Effector CD4-positive, alpha-beta T cell (primary cell): ENCODE measurements at places on chromosomes 16 and 17.

GRCh38 chr17:79977708-79978547 is 57.7 kb downstream of the TBC1D16 start:
- DNase-seq: no peak

GRCh38 chr17:57722704-57723043 is 22.4 kb downstream of the CCDC182 start:
- DNase-seq: no peak

DNA sequence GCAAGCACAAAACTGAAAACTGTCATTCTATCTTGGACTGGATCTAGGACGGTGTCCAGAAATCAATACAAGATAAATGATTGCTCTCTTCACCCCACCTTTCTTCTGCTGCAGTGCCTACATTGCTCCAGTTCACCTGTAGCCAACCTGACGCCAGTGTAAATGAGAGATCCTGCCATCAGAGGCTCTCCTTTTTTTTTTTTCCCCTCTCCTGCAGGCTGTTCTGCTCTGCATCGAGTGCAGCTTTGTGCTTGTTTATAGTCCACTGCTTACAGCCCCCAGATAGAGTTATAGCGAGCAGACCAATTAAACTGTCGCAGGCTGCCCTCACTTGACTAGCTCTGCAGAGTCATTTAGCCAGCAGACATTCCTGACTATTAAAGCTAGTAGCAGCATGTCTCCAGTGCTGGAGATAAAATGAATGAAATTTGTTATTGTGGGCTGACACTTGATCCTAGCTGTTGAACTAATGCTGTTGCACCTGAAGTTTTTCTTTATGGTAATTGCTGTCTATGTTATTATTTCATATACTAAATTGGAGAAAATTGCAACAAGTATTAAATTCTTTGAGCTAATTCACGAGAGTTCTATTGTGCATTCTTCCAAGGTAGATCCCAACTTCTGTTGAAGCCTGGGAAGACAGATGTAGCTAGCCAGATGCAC is 257.1 kb downstream of the FTO start:
- DNase-seq: no peak

GRCh38 chr16:57091200-57091974 is 996 bp upstream of the CPNE2 start:
- no peak for DNase-seq

DNA sequence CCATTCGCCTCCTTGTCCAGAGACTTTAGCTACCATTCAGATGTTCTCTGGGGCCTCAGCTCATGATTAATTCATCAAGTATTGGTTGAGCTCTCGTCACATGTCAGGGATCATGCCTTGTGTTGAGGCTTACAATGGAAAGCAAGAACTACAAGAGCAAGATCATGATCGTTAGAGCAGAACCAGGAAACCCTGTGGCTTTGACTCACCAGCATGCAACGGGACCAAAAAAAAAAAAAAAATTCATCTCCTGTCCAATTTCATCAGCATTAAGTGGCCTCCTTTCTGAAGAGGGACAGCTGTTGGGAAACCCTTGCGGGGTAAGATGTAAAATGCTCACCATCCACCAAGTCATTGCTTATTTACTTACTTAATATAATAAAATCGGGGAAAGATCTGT is 12.1 kb upstream of the USP10 start:
- no peak for DNase-seq

DNA sequence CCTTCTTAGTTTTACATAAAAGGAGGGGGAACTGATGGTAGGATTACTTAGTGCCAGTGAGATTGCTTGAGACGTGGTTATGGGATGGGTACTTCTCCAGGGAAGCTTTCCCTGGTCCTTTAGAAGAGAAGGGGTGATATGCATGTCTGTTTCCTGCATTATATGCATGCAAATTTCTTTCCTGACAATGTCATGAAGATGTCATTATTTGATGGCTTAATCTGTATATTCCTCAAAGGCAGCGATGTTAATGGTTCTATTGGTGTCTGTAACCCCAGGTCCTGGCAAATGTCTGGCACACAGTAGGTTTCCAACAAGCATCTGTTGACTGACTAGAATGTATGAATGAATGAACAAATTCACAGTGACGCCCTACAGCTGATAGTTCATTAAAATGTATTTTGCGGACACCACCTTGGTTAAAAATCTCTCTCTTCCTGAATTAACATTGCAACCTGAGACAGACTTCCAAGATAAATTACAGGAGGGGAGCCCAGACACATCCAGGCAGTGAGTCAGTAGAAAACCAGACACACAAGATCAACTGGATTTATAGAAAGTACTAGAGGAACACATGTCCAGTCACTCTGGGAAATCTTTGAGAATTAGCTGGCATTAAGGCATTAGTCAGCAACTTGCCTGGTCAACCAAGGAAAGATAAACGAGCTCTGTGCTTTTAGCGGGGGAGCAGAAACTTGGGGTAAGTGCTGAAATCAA is 293.4 kb downstream of the XYLT1 start:
- DNase-seq: no peak

GRCh38 chr16:81531419-81531821 is 86.8 kb downstream of the CMIP start:
- no peak for DNase-seq

GRCh38 chr17:21039839-21040575 is 2.8 kb downstream of the USP22 start:
- no peak for DNase-seq
